Activated CD4-positive, alpha-beta T cell treated with anti-CD3 and anti-CD28 coated beads, Interleukin-2, amount 10 ng/mL, durations not matched to agents 7 days and 5 days (primary cell): ENCODE measurements at places on chromosomes 3 and 15. TPM values are rescaled to one million over a fixed set of nuclear protein-coding genes. Genes with fewer than 3 reads are reported as not detected.
A peak's percentile ranks its signal among the peaks of the same experiment; 100 is the strongest.

GRCh38 chr3:165797551-165797950, 39.7 kb downstream of the BCHE start:
- no peaks in the 10 kb centered on the region for H3K36me3 ChIP-seq
- H3K27me3 ChIP-seq: no peaks in the 10 kb centered on the region
- no peaks in the 10 kb centered on the region for H3K4me1 ChIP-seq
- no peak overlapping the region for H3K4me3 ChIP-seq
- DNase-seq: no peak
- no peak overlapping the region for H3K27ac ChIP-seq

- no peaks in the 10 kb centered on the region for H3K36me3 ChIP-seq
- no peaks in the 10 kb centered on the region for H3K4me1 ChIP-seq
- H3K27me3 ChIP-seq: peaks cover 5% of the 10 kb centered on the region
- no peak overlapping the region for H3K27ac ChIP-seq
- H3K4me3 ChIP-seq: no peak overlapping the region
These were observed 62.5 kb downstream of the TLE3 start for GRCh38 chr15:70035051-70035718.

DNA sequence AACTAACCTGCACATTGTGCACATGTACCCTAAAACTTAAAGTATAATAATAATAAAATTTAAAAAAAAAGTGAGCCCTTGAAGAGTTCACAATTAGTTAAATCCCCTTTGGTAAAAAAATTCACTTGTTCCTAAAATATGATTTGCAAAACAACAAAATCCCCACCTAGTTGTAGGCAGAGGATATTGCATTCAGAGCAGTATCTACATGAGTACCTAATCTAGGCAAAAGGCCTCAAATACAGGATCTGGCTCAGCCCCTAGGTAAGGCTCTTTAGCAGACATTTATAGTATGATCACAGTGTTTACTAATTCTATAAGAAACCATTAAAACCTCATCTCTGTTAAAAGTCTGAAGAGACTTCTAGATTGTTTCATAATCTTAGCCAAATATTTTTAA, 89.3 kb upstream of the CCDC80 start:
- no peak overlapping the region for H3K4me3 ChIP-seq
- no peaks in the 10 kb centered on the region for H3K27me3 ChIP-seq
- DNase-seq: no peak
- peaks cover 10% of the 10 kb centered on the region for H3K4me1 ChIP-seq
- H3K36me3 ChIP-seq: no peaks in the 10 kb centered on the region

GRCh38 chr3:114519415-114519814, 225.6 kb downstream of the TIGIT start:
- H3K4me1 ChIP-seq: no peaks in the 10 kb centered on the region
- H3K4me3 ChIP-seq: no peak overlapping the region
- no peaks in the 10 kb centered on the region for H3K27me3 ChIP-seq
- no peak for DNase-seq
- no peaks in the 10 kb centered on the region for H3K36me3 ChIP-seq
- H3K27ac ChIP-seq: no peak overlapping the region

- no peak overlapping the region for H3K4me3 ChIP-seq
- H3K27ac ChIP-seq: no peak overlapping the region
These were observed 74.4 kb upstream of the ACP3 start for GRCh38 chr3:132242790-132243189.

GRCh38 chr3:30356866-30357753, 249.3 kb upstream of the TGFBR2 start:
- peaks cover 34% of the 10 kb centered on the region for H3K4me1 ChIP-seq
- DNase-seq: no peak
- peaks cover 7% of the 10 kb centered on the region for H3K36me3 ChIP-seq
- H3K27ac ChIP-seq: no peak overlapping the region
- H3K27me3 ChIP-seq: peaks cover 20% of the 10 kb centered on the region

DNA sequence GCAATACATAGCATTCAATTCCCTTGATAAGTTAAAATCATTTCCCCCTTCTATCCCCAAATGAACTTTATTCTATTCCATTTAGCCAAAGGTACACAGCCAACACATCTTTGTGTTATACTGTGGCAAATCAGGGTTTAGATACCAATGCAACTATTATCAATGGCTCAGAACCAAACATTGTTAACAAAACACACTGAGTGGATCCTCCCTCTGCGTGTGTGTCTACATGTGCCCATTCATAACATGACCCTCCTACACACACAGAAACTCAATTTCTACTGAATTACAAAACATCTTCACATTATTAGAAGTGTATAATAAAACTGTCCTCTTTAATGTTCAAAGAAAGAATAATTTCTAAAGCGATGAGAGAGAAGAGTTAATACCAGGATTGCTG, 1.3 kb downstream of the TTBK2 start:
- peak overlapping the region; percentile 89 for H3K27ac ChIP-seq
- H3K4me3 ChIP-seq: peak overlapping the region; percentile 97
- DNase-seq: no peak
- H3K36me3 ChIP-seq: peaks cover 2% of the 10 kb centered on the region
- no peaks in the 10 kb centered on the region for H3K27me3 ChIP-seq

- peaks cover 4% of the 10 kb centered on the region for H3K4me1 ChIP-seq
- peaks cover 13% of the 10 kb centered on the region for H3K36me3 ChIP-seq
- H3K27ac ChIP-seq: no peak overlapping the region
- H3K4me3 ChIP-seq: no peak overlapping the region
These were observed 19.5 kb downstream of the MESD start for GRCh38 chr15:80970018-80970657.

GRCh38 chr3:189222927-189223636, 51.3 kb downstream of the TPRG1 start:
- no peaks in the 10 kb centered on the region for H3K4me1 ChIP-seq
- no peaks in the 10 kb centered on the region for H3K27me3 ChIP-seq
- no peak for DNase-seq
- H3K4me3 ChIP-seq: no peak overlapping the region

- H3K27ac ChIP-seq: no peak overlapping the region
- no peaks in the 10 kb centered on the region for H3K36me3 ChIP-seq
- H3K4me1 ChIP-seq: no peaks in the 10 kb centered on the region
- no peak overlapping the region for H3K4me3 ChIP-seq
- no peak for DNase-seq
These were observed 311.7 kb downstream of the NSUN3 start for GRCh38 chr3:94374439-94375161.

GRCh38 chr3:147371771-147372340, 34.5 kb downstream of the ZIC4 start:
- H3K4me1 ChIP-seq: no peaks in the 10 kb centered on the region
- no peak for DNase-seq
- H3K4me3 ChIP-seq: no peak overlapping the region
- H3K36me3 ChIP-seq: no peaks in the 10 kb centered on the region
- peaks cover 64% of the 10 kb centered on the region for H3K27me3 ChIP-seq
- no peak overlapping the region for H3K27ac ChIP-seq

DNA sequence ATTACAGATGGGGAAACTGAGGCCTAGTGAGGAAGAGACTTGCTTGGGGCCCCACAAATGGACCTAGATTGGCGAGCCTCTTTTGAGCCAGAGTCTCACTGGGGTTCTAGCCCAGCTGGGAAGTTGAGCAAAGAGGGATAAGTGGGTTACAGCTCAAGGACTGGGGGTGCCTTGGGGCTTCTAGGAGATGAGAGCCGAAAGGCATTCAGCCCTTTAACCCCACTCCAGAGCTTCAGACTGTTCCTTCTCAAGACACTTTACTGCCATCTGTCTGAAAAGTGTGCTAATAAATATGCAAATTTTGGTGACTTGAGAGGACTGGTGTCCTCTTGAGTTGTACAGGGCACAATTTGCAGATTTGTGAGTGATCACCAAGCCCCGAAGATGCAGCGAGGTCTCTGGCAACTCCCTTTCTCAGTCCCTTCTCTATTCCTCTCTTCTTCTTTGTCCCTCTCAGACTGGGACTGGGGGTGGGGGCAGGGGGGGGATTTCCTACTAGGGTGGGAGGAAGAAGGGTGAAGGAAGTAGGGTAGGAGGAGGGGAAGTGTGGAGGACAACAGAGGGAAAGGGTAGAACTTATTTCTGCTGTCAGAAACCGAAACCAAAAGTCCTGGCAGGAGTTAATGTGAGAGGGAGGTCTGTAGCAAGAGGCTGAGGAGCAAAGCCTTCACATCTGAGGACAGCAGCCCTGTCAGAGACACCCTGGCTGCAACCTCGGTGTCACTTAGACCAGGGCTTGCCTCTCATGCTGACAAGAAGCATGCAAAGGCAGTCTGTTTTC, 16.2 kb upstream of the ANKDD1A start:
- H3K27me3 ChIP-seq: no peaks in the 10 kb centered on the region
- H3K36me3 ChIP-seq: no peaks in the 10 kb centered on the region
- peaks cover 75% of the 10 kb centered on the region for H3K4me1 ChIP-seq

- peak overlapping the region; percentile 30 for H3K4me3 ChIP-seq
- DNase-seq: peak; percentile 70
- H3K27ac ChIP-seq: peak overlapping the region; percentile 90
- H3K36me3 ChIP-seq: peaks cover 60% of the 10 kb centered on the region
- H3K27me3 ChIP-seq: no peaks in the 10 kb centered on the region
These were observed 33.3 kb downstream of the GLB1 start for GRCh38 chr3:33063651-33064051.

CCDC14 gene
- total RNA-seq: 46.6 TPM

XCR1 gene
- not detected for total RNA-seq

GOLGA8K gene
- 1.2 TPM for total RNA-seq

PRR23A gene
- not detected for total RNA-seq

CAMK1 gene
- 18.8 TPM for total RNA-seq

MRAS gene
- not detected for total RNA-seq

LTK gene
- total RNA-seq: 1.1 TPM
